Activated CD4-positive, alpha-beta T cell treated with anti-CD3 and anti-CD28 coated beads for 24 hours (primary cell): ENCODE measurements at places on chromosomes 7 and 10.

DNA sequence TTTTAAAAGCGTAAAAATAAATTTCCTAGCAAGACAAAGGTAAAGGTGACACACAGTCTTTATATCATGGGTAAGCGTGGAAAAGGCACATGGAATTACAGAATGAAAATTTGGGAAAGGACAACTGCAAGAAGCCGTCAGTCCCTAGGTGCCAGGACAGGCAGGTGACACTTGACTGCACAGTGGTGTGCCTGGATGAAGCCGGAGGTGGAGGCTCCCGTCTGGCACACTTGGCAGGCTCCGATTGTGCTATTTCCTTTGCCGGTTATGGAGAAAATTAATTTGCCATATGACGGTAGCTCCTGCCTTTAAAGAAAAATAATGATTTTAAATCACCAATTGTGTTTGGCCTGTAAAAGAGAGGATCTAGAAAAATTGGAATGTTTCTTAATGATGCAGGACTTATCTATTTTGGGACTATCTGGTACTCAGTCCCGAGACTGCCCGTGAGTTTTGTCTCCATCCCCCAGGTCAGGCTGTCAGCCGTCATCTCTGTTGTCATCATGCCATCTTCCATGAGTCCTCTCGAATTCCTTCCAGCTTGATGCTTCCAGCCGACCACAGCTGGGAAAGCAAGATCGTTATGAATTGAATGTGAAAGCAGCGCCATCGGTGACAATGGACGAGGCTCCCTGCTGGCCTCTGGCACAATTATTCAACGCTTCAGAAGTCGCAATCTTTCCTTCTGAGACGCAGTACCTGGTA, 56.2 kb upstream of the MGMT start:
- no peak for DNase-seq

DNA sequence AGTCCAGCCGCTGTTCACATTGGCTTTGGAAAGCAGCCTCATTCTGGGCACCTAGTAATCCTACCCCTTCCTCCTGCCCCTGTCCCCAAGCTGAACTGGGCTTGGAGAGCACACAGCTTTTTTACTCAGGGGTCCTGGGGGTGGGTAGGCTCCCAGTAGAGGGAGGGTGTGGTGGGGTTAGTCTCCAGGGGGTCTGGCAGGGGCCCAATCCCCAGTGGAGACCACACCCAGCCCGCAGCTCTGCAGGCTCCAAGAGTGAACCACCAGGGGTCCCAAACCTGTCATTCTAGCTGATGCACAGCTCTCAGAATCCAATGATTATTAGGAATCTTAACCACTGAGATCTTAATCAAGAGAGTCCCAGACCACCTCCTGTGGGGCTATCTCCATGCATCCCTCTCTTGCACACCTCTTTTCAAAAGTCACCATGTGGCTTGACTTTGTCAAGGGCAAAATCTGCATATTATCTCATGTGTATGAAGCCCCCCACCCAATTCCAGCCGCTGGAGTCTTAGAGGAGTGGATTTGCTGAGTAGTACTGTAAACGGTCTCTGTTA, 2.7 kb downstream of the HOXA11 start:
- no peak for DNase-seq

- no peak for DNase-seq
These were observed 73.3 kb upstream of the HABP2 start for GRCh38 chr10:113479346-113480080.

DNA sequence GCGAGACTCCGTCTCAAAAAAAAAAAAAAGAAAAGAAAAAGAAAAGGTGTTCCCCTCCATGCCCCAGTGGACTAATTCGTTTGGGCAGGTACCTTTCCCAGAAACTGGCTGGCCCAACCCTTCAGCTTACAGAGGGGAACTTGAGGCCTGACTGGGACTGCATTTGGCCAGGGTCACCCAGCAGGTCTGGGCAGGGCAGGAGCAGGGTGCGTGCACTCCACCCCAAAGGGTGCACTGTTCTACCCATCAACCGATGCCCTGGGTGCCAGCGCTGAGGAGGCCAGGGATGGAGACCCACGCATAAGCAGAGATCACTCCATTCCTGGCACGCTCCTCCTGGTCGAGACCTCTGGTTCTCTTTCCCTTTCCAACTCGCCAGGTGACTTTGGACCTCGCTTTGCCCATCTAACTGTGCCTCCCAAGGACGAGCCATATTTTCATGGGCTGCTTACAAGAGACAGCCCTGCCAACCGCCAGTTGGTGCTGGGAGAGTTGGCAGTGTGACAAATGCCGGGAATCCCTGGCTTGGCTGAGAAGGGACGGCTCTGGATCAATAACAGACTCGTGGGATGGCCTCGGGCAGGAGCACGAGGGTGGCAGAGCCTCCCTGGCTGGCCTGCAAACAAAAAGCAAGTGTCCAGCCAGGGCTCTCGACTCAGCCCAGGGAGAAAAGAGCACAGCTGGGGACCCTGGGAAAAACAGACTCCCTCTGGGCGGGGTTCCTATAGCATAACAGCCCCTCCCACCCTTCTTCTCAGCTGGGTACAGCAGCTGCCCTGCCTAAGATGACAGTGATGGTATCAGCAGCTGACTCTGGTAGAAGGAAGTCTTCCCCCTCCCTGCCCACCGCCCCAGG, 7.9 kb downstream of the HSPB1 start:
- no peak for DNase-seq

DNA sequence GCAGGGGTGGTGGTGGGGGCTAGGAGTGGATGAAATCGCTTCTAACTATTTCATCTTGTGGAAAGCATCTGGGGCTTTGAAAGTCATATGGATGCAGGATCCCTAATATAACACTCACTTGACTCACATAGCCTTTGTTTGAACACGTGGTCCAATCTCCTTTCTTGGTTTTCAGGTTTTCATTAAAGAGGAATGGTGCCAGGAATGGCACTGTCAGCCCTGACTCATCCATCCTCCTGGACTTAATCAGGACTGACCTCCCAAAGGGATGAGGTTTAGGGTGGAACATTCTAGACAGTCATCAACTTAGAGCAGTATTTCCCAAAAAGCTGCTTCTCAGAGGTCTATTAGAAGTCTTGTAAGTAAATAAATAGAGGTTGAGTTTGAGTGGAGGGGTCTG, 162.0 kb upstream of the PLXNA4 start:
- no peak for DNase-seq

DNA sequence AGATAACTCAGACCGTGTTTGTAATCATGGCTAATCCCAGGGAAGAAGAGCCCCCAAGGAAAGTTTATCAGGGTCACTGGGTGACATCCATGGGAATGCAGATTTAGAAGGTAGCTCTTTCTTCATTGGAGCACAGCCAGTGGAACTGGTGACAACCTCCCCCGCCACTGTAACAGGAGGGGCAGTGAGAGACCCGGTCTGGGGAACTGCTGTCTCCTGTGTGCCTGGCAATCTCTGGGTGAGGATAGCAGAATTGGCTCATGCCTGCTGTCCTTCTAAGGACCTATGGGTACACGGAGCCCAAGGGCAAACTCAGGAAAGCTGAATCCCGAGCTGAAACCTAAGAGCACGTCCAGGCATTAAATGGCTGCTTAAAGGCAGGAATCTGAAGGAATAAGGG, 341.6 kb downstream of the ABCA13 start:
- no peak for DNase-seq

DNA sequence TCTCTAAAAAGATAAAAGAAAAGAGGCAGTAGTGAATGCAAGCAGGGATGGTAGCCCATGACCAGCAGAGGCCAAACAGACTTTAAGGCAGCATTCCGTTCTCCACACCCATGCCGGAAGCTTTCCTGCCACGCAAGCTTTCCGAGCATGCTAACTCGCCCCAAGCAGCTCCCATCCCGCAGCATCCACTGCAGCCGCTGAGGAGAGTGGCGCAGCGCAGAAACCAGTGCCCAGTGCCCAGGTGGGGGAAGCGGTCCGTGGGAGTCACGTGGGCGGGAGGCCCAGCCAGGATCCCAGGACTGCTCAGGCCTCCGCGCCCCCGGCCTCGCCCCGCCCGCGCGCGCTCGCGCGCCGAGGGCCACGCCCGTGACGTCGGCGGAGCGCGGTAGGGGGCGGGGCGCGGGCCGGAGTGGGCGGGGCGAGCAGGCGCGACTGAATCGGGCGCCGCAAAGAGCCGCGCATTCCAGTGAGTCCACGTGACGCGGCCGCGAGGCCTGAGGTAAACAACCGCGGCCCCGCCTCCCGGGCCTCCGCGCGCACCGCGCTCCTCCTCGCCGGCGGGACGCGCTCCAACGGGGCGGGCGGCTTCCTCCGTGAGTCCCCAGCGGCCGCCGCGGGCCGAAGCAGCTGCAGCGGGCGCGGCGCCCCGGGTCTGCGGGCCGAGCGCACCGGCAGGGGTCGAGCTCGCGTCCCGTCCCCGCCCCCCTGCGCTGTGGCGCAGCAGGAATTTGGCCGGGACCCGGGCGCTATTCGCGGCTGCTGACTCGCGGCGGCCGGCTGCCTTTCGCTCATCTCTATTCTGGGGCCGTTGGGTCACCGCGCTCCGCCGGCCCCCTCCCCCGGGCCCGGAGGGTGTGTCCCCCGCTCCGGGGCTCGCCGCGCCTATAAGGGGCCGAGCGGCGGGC, at the start of gene OTUD1:
Gene OTUD1, plus strand, starts transcription at position 529 of the 905 bp plus-strand sequence. CDS start 383 bp downstream, outside the sequence.
- peak; percentile 92 for DNase-seq

DNA sequence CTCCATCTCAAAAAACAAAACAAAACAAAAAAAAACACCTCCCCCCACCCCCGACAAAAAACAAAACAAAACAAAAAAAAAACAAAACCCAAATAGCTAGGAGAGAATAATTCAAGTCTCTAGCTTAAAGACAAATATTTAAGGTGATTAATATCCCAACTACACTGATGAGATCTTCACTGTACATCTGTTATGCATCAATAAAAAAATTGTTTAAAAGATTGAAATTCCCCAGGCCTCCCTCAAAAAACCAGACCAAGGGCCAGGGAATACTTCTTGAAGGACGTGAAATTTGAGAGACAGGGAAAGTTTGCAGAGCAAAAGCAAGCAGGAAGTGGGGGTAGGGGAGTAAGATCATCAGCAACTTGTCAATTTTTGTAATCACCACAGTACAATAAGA, 232.6 kb downstream of the REEP3 start:
- DNase-seq: no peak

GRCh38 chr10:46229144-46229563, 57.6 kb upstream of the ANTXRL start:
- DNase-seq: no peak

DNA sequence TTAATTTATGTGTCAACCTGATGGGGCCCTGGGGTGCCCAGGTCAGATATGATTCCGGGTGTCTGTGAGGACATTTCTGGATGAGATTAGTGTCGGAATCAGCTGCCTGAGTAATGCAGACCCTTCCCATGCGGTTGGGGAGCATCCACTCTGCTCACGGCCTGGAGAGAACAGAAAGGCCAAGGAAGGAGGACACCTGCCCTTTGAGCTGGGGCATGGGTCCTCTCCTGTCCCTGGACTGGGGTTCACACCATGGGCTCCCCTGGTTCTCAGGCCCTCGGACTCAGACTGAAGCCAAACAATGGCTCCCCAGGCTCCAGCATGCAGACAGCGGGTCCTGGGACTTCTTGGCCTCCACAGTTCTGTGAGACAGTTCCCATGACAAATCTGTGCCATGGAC, 94.3 kb downstream of the BMS1 start:
- DNase-seq: no peak

GRCh38 chr7:112215787-112216186, 9.3 kb downstream of the ZNF277 start:
- DNase-seq: no peak

DNA sequence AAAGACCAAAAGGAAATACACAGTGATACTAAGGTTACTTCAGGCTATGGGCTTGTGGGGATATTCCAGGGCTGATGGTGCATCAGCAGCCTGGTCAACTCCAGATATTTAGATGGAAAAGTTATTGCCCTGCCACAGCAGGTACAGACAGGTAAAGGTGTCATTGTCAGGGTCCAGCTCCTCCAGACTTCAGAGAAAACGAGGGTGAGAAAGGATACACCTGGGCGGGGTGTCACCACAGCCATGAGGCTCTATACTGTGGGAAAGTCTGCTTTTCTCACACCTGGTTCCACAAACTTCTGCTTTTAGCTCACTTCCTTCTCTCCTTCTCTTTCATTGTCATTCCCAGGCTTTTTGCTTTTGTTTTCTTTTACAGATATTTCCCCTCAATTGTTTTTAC, 2.0 kb upstream of the C10orf120 start:
- no peak for DNase-seq

GRCh38 chr7:11082552-11083213, 109.0 kb downstream of the PHF14 start:
- DNase-seq: no peak

- DNase-seq: no peak
These were observed 8.4 kb upstream of the BMPR1A start for GRCh38 chr10:86747796-86748581.

GRCh38 chr10:50397312-50398140, 146.2 kb upstream of the ASAH2 start:
- DNase-seq: no peak

DNA sequence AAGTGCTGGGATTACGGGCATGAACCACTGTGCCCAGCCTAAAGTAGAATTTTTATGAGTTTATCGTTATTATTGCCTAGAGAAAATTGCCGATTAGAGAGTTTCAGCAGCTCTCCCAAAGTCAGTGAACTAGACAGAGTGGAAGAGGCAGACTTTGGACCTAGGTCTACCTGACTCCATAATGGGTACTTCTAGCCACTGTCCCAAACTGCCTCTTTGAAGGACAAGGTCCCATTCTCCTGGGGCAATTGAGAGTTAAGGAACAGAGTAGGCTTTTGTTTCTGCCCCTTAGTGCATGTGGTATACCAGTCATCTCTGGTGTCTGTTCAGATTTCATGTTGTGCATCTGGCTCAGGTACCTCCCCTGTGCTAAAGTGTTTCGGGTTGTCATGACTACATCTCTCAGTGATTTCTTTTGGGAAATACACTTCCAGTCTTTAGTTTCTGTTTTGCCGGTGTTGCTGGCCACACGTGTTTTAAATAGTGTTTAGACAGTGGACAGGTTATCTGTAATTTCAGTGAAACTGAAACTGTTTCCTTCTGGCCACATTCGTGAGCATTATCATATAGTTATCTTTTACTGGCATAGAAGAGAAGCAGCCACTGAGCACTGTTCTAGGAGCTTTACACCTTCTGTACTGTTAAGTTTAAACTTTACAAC, 4.7 kb downstream of the TMEM236 start:
- DNase-seq: no peak

GRCh38 chr7:105617280-105618015, 36.2 kb upstream of the EFCAB10 start:
- no peak for DNase-seq
